ENCODE measurements at places on chromosomes 11 and 22.

DNA sequence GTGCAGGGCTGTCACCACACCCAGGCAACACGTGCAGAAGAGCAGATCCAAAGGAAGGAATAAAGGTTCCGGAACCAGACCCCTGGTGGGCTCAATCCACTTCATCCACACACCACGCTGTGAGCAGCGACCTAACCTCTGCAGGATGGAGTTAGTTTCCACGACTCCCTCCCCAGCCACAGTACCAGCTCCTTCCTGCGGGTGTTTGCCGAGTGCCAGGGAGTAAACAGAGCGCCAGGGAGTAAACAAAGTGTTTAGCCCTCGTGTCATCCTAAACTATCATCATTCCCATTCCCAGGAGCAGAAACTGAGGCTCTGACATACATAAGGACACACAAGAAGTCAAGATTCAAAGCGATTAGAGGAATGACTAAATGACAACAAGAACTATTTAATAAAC is 261.3 kb downstream of the MN1 start:
- DNase-seq, result no peak

DNA sequence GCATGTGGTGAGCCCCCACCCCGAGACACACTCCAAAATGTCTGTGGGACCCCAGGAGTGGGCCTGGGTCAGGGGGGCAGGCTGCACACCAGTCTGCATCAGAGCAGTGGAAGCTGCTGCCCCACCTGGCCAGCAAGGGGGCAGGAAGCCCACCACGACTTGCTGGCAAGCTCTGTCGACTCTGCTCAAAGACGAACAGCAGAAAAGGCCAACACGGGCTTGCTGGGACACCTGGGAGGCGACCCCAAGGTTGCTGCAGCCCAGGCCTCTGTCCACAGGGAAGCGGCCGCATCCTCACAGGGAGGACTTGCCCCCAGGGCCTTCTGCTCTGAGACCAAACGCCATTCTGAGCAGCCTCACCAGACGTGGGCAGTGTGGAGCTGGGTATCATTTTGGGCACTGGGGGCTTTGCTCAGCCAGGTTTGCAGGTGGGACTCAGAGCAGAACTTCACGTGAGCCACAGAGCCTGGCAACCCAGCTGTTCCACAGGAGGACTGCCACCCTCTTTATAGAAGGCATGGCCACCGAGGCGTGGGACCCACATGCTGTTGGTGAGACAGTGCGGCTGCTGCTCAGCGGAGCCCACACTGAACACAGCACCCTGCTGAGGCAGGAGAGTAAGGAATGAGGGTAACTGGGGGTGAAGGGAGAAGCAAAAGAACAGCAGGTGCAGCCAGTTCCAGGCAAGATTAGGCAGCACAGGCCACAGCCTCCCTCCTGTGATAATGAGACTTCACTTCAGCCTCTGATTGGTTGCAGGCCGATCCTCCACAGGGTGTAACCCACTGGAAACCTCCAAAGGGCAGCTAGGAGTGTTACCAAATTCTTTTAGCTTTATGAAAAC is 11.0 kb downstream of the IL17REL start:
- peak; percentile 57 for DNase-seq

- DNase-seq, result peak; percentile 68
Observed at GRCh38 chr22:42214633-42215415, 55.6 kb downstream of the TCF20 start.

DNA sequence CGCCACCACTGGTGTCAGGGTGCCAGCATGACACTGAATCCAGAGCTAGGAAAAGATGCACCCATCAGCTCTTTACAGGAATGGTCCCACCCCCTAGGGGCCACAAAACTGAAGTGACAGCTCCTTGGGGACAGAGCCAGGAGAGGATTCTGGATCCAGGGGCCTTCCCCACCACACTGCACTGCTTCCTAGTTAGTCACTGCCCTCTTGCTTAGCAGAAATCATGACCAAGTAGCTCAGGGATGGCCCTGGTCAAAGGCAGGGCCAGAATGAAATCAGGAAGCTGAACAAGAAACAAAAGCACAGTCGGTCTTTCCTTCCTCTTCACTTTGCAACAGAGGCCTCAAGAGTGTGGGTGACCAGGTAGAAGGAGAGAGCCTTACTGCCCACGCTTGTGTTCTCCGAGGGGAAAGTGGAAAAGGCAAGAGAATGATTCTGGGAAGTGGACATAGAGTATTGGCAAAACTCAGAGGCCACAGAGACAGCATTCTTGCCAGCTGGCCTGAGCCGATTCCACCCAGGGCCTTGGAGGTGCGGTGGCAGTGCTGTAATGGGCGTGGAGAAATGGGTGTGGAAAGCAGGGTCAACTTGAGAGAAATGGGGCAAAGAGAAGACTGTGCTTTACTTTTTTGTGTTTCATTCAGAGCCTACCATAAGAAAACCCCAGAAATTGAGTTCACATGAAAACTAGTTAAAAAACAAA is 39.8 kb downstream of the KCNJ1 start:
- DNase-seq, result no peak

DNA sequence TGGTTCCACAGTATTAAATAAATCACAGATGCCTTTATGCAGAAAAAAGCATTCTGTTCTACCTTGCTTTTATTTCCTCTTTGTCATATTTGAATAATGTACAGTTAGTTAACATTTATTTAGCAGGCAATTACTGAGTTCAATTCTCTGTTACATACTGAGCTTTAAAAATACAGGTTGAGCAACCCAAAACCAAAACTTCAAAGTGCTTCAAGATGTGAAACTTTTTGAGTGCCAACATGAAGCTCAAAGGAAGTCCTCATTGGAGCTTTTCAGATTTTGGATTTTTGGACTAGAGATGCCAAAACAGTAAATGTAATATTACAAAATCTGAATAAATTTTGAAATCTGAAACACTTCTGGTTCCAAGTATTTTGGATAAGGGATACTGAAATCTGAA is 54.1 kb downstream of the PDHX start:
- DNase-seq, result no peak

DNA sequence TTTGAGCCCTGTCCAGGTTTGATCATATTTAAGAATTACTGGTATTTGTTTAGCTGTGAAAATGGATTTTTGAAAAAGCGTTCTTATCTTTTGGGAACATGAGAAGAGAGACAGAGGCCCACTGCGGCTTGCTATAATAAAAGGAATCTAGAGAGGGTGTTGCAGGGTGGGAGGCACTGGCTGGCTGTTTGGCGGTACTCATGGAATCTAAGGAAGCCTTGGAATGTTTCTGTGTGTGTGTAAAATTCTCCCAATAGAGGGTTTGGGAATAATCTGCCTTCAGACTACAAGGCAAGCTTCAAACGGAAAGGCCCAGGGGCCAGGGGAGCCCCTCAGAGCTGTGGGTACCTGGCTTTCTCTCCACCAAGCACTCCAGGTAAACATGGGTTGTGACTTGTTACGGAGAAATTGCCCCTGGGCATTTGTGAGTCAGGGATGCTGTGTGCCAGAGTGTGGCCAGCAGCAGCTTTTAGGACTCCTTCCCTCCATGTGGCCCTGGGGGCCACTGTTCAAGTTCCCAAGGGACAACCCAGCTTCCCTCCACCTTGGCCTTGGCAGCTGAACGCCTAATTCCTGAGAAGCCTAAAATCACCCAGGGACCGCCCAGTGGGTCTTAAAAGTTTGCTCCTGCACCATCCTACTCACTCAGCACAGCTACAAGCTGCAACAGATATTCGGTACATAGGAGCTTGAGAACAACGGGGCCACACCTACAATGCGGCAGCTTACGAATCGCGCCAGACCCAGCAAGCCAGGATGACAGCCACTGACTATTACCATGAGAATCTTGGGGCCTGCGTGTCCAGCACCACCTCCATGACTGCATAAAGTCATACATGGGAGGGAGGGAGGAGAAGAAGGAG is 14.1 kb upstream of the SYT8 start:
- no peak for DNase-seq

DNA sequence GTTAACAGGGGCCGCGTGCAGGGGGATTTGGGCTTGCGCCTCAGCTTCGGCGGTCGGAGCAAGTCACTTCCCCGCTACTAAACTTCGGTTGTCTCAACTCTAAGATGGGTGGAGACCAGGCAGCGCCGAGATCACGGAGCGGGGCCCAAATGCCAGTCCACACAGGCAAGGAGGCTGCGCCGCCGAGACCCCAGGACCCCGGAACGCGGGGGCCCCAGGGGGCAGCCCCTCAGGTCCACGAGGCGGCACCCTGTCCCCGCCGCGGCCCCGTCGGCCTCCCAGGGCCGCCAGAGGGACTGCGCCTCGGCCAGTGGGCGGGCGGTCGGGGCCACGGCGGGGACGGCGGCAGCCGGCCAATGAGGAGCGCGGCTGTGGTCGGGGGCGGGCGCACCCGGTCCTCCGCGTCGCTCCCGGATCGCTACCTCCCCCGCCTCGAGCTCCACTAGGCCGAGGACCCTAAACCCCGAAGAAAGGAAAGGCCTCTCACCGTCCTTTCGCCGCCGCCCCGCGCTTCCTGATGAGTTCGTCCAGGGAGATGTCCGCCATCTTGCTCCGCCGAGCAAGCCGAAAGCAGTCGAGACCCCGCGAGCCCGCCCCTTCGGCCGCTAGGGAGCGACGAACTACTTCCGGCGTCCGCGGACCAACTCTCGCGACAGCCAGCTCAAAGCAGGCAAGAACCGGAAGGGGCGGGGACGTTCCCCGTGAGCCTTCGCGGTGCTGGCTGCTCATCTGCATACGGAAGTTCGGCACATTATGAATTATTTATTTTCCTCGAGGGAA is at the start of gene POLDIP3:
Gene POLDIP3, minus strand, starts transcription at position 572 of the 780 bp plus-strand sequence. Its CDS starts 26 bp downstream, at position 546.
- DNase-seq, result peak; percentile 97

DNA sequence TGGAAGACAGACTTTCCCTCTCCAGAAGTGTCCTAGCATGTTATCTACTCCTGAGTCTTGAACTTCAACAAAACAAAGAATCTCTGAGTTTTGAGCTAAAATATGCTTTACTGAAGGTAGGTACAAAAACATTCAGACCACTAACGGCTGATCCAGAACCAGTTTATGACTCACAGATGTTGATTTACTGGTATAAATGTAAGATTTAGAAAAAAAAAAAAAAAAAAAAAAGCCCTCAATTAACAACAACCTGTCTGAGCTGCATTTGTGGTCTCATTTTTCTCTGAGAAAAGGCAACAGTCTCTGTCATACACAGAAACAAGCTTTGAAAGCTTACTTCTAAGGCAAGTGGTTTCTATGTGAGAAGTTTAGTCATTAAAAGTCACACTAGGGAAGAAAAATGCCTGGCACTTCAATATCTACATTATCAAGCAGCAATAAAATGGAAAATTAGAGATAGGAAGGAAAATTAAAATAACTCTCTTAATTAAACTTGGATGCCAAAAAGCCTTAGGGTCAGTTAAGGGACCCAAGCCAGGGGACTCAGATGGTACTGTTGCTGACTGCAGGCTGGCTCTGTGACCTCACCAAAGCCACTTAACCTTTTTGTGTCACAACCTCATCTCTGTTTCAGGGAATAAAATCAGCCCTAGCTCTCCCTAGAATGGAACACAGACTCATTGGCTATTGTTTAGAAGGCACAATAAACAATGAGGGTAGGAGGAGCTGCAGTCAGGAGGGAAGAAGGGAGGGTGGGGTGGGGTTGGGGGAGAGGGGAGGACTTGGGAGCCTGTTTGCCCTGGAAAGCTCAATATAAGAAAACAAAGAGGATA is 61.7 kb downstream of the ETS1 start:
- peak; percentile 44 for DNase-seq

GRCh38 chr11:103055221-103055890 is 36.6 kb downstream of the DCUN1D5 start:
- DNase-seq, result no peak

All from H7 (cell line).